Mucosa of descending colon (tissue), 3 donors: ENCODE measurements at places on chromosomes 12 and 14. TPM values are rescaled to one million over a fixed set of nuclear protein-coding genes. Genes with fewer than 3 reads are reported as not detected.

GRCh38 chr14:72512925-72513324, 381.0 kb downstream of the DPF3 start:
- no peak for DNase-seq

GRCh38 chr12:38538319-38538718, 221.7 kb downstream of the ALG10B start:
- no peak for DNase-seq

GRCh38 chr14:74302152-74302628, 544 bp downstream of the ABCD4 start:
- no peak for DNase-seq

GRCh38 chr12:10941369-10941768, 2.3 kb upstream of the TAS2R14 start:
- no peak for DNase-seq

GRCh38 chr12:49720214-49720613, 13.0 kb upstream of the FMNL3 start:
- no peak for DNase-seq

- peak; percentile 26 for DNase-seq
Observed at GRCh38 chr14:104295681-104296387, 157.4 kb downstream of the KIF26A start.

GRCh38 chr14:76782885-76783566, 21.8 kb downstream of the VASH1 start:
- no peak for DNase-seq

DNA sequence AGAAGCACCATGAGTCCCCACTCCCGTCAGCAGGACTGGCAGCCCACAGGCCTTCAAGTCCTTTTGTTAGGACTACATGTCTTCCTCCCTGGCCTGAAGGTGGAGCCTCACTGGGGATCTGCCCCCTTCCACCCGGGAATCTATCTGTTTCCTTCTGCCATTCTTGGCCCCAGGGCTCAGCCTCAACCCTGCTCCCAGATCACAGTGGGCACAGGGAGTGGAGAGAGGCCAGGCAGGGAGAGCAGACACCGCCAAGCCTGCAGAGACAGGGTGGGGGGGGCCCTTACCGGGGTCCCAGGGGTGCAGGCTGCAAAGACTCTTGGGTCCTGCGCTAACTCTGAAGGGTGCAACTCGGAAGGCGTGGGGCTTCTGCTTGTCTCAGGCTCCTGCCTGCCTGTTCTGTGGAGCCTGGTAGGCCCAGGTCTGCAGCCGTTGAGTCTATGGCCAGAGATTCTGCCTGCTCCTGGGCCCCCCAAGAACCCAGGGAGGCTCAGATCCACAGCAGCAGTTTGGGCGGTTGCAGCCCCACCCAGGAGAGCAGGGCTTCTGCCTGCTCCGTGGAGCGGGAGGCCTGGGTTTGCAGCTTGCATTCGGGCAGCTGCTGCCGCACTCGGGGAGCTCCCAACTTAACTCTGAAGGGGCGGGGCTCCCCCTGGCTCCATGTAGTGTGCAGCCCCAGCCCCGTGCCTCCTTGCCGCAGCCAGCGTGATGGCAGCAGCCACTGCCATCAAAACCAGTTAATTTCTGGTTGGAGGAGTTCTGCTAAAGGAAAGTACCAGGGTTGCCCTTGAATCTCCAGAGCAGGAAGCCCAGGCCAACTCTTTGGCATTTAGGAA, 21.7 kb upstream of the PLBD1 start:
- DNase-seq = no peak

DNA sequence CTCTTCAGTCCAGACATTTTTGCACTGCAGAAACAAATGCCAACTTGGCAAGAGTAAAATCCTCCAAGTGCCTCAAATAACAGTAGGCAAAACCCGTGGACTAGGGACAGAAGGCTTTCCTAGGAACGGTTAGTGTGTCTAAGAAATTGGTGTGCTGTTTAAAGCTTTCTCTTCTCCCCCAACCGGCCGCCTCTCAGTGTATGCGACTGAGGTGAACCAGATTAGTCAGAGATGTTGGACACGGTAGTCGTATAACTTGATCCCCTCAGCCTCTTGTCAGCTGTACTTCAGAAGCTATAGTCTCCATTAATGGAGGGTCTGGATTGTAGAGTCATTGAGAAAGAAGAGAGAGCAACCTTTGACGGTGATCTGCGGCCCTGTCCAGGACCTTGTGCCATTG, 21.7 kb downstream of the PPFIBP1 start:
- no peak for DNase-seq

GRCh38 chr14:33631441-33631840, 319.4 kb downstream of the EGLN3 start:
- no peak for DNase-seq

DNA sequence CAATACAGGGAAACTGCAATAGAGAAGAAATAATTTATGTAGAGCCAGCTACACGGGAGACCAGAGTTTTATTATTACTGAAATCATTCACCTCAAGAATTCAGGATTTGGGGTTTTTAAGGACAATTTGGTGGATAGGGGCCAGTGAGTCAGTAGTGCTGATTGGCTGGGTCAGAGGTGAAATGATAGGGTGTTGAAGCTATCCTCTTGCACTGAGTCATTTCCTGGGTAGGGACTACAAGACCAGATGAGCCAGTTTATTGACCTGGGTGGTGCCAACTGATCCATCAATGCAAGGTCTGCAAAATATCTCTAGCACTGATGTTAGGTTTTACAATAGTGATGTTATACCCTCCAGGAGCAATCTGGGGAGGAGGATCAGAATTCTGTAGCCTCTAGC, 486.3 kb downstream of the LRIG3 start:
- no peak for DNase-seq

DNA sequence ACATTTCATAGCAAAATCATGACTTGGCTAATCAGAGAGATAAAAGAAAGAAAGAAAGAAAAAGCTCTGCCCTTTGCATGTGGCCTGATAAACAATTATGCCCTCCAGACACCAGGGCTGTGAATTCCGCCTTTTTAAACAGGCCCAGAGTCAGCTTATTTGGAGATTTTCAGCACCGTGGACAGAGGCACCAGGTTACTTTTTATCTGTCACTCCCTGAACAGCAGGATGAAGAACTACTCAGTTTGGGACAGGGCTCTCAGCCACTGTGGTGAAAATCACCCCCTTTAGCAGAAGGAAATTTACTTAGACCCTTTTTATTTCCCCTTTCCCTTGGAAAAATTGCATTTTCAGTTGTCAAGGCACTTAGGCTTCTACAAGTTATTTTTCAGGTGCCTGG, 359.9 kb downstream of the NRXN3 start:
- DNase-seq = no peak

DNA sequence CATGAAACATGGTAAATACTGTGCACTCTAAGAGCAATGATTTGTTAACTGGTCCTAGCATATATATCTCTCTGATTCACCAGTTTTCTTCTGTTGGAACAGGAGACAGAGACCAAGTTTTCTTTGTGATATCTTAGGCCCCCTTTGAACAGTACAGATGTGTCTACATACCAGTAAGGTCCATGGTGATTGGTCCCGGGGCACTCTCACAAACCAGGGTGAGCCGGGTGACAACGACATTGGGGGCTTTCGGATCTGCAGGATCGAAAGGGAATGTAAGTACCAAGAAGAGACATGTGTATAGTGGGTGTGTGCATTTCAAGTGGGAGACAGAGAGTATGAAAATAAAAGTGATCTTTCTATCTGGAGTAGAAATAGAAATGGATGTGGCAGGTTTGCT, 11.3 kb upstream of the ERP27 start:
- DNase-seq = no peak

- no peak for DNase-seq
Observed at GRCh38 chr12:58500399-58500798, 419.9 kb downstream of the LRIG3 start.

GRCh38 chr12:111869671-111870070, 27.6 kb downstream of the MAPKAPK5 start:
- DNase-seq = no peak

GRCh38 chr12:64740646-64741045, 18.6 kb downstream of the GNS start:
- no peak for DNase-seq

DNA sequence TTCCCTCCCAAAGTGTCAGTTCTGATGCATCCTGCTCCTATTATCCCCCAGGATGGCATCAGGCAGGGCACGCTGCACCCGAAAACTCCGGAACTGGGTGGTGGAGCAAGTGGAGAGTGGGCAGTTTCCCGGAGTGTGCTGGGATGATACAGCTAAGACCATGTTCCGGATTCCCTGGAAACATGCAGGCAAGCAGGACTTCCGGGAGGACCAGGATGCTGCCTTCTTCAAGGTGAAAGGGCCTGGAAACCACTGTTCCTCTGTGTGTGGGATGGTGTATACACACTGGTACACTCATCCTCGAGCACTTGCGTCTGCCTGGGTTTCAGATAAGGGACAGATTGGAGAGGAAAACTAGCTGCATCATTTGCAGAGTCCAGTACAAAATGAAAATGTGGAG, 1.0 kb downstream of the IRF9 start:
- peak; percentile 46 for DNase-seq

JAG2 gene
- total RNA-seq = 5.6 TPM

RIN3 gene
- 32.9 TPM for total RNA-seq

CLEC1B gene
- total RNA-seq = not detected

TMEM132C gene
- 2.4 TPM for total RNA-seq

KRT79 gene
- total RNA-seq = not detected

CMTM5 gene
- total RNA-seq = 0.58 TPM

KITLG gene
- total RNA-seq = 28.5 TPM

LYZ gene
- total RNA-seq = 55.2 TPM

RACGAP1 gene
- total RNA-seq = 34.4 TPM

KCNA1 gene
- not detected for total RNA-seq

WIF1 gene
- 0.19 TPM for total RNA-seq

SMIM41 gene
- total RNA-seq = 0.32 TPM

NEUROD4 gene
- not detected for total RNA-seq

TM7SF3 gene
- total RNA-seq = 48.0 TPM
